CD8-positive, alpha-beta memory T cell (primary cell): ENCODE measurements at places on chromosomes 2 and 18. TPM values are rescaled to one million over a fixed set of nuclear protein-coding genes. Genes with fewer than 3 reads are reported as not detected.
A peak's percentile ranks its signal among the peaks of the same experiment; 100 is the strongest.

DNA sequence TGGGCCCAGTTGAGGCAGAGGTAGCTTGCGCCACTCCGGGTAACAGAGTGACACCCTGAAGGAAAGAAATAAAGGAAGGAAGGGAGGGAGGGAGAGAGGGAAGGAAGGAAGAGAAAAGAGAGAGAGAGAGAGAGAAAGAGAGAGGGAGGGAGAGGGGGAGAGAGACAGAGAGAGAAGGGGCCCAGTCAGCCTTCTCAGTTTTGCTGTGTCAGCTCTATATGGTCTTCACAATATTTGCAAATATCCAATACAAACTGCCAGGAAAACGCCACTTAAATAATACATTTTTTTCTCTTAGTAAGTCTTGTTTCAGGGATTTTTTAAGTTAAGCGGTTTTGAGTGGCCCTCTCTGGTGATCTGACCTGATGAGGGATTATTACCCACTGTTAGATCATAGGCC is 5.6 kb upstream of the CHMP1B start:
- DNase-seq, result no peak

- no peak for DNase-seq
These were observed 10.9 kb downstream of the KIAA1328 start for GRCh38 chr18:36839835-36840234.

TUBA4B gene
- not detected for total RNA-seq

GRCh38 chr18:58552896-58553295 is 76.0 kb downstream of the ALPK2 start:
- DNase-seq, result no peak

DNA sequence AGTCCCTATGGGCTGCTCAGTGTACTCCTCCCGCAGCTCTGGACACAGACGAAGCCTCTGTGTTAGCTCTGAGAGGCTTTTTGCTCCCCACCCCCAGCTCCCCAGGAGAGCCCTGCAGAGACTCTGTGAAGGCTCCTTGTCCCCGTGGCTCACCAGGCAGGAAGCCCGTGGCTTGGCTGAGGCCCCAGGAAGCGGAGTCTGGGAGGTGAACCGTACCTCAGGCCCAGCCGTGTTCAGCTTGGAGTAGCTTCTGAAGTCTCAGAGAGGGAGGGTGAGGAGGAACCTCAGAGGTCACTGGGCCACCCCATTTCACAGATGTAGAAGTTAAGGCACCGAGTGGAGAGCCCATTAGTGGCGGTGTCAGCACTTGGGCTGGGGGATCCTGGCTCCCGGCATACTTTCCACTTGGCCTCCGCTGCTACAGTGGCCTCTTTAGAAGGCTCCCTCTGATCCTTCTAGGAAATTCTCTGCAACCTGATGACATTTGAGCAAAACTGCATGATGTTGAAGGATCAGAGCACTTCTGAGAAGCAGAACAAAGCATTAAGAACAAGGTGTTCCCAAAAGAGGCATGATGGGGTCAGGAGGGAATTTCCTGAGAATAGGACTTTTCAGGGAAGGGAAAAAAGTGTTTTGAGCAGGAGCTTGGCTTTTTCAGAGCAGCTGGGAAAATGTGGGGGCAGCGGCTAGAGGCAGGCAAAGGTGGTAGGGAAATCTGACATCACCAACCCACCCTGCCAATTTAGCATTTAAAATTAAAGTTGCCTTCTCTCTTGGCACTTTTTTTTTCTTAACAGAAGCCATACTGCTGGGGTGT is 79.1 kb downstream of the MCFD2 start:
- DNase-seq, result no peak

DNA sequence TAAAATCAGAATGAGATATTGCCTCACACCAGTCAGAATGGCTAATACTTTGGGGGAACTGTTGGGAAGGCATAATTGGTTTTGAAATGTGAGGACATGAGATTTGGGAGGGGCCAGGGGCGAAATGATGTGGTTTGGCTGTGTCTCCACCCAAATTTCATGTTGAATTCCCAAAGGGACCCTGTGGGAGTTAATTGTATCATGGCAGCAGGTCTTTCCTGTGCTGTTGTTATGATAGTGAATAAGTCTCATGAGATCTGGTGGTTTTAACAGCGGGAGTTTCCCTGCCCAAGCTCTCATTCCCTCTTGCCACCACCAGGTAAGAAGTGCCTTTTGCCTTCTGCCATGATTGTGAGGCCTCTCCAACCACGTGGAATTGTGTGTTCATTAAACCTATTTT is 59.6 kb downstream of the CSRNP3 start:
- DNase-seq, result no peak

ZNF24 gene
- 52.1 TPM for total RNA-seq

- no peak for DNase-seq
These were observed 129.4 kb downstream of the ZEB2 start for GRCh38 chr2:144390424-144391020.

GRCh38 chr2:30894498-30895119 is 87.4 kb upstream of the CAPN13 start:
- DNase-seq, result no peak

DNA sequence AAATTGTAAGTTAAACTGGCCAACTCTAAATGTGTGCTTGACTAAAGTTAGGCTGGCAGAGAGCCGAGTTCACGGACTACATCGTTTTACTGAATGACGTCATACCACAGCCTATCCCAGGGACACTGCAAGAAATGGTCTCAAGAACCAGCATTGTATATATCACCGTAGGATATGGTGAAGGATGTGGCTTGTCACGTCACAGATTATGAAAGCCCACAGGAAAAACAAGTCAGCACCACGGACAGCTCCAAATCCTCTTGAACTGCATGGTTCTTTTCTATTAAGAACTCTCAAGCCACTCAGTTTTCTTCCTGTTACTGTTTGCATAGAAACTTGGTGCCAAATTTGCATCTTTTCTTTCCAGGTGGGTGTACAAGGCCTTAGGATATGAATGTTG is 85.1 kb upstream of the ACAA2 start:
- peak; percentile 57 for DNase-seq

DNA sequence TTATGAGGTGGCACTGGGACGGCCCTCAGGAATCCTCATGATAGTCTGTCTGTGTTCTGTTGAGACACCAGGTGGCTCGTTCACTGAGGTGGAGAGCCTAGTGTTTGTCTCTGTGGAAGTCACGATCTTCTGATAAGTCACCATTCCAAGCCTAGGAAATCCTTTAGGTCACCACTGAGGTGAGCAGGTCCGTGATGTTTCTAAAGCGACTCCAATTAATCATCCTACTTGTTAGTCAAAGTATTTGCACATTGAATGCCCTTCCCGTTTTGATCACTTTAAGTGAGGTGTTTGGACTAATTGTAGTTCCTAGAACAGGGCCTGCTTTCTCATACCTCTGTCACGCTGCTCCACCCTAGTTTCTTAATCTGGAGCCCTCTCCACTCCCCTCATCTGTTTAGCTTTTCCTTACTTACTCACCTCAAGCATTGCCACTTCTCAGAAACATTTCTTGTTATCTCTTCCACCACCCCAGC is 28.0 kb upstream of the DSG3 start:
- no peak for DNase-seq

DNA sequence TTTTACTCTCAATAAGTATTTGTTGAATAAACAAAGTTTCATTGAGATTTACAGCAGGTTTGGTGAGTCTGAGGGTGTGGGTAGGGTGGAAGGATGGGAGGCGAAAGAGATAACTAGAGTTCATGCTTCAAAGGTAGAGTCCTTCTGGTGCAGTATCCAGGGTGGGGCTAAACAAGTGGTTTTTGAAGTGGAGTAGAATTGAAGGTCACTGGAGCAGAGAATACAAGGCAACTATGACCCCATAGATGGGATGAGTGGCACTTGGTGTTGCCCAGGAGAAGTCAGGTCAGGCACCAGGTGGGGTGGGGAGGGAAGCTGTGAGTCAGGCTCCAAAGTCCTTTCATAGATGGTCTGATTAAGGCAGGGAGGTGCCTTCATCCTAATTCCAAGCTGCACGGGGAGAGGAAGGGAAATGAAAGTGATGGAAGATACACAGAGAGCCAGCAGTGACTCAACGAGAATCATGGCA is 6.6 kb upstream of the CAB39 start:
- DNase-seq, result no peak

CFAP65 gene
- total RNA-seq, result not detected

DNA sequence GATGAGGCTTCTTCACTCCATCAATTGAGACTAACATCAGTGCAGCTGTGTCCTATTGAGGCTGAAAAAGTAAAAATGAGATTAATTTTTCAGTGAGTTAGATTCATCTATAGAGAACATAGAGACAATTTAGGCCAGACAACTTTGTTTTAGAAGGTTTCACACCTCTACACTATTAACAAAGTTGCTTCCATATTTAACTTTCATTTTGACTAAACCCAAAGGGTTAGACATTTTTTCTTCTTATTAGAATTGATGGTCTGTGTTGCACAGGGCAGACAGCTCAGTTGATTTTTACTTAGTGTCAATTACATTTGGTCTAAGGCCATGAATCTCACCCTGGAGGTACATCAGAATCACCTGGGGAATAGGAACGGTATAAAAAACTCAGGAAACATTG is 130.2 kb upstream of the NXPH2 start:
- DNase-seq, result no peak

TMEM150A gene
- 6.3 TPM for total RNA-seq

CD8A gene
- 359 TPM for total RNA-seq

DNA sequence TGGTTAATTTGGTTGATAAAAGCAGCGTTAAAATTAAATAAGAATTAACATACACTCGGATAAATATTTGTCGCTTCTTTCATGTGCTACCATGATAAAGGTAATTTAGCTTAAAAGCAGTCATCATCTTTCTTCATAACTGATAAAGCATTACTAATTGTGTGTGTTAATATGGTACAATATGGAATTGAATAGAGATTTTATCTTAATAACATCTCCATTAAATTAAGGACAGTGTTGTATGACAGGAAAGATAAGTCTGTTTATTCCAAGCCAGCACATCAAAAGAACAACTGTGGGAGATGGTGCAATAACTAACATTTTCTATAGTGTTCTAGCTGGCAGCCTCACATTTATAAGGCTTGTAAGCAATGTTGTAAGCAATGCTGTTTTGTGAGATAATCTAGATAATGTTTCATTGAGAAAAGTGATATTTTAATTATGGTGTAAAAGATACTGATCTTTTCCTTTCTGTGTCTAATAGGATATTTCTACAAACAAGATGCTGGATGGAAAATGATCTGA is 64.4 kb upstream of the AFF3 start:
- no peak for DNase-seq

GRCh38 chr2:67215214-67216055 is 181.7 kb upstream of the ETAA1 start:
- DNase-seq, result no peak

DNA sequence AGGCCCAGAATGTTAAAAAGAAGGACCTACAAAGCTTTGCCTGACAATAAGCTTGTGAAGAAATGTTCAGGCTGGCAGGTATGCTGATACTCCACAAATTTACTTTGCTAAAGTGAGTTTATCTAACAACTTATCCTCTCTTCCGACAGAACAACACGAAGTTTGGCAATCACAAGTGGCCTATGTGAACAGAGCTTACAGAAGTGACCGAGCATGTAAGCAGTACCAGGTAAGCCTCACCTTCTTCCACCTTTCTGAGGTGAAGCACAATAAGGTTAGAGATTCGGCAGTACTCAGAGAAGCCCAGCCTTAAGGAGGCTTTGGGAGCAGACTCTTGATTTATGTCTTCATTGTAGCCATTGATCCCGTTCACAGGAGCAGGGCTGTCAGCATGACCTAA is 9.0 kb upstream of the LCT start:
- DNase-seq, result no peak

ASB18 gene
- total RNA-seq, result not detected
